ENCODE measurements at places on chromosomes 6 and 20.

- no peak for DNase-seq
Observed at GRCh38 chr6:140494321-140495108, 1120.1 kb upstream of the CITED2 start.

DNA sequence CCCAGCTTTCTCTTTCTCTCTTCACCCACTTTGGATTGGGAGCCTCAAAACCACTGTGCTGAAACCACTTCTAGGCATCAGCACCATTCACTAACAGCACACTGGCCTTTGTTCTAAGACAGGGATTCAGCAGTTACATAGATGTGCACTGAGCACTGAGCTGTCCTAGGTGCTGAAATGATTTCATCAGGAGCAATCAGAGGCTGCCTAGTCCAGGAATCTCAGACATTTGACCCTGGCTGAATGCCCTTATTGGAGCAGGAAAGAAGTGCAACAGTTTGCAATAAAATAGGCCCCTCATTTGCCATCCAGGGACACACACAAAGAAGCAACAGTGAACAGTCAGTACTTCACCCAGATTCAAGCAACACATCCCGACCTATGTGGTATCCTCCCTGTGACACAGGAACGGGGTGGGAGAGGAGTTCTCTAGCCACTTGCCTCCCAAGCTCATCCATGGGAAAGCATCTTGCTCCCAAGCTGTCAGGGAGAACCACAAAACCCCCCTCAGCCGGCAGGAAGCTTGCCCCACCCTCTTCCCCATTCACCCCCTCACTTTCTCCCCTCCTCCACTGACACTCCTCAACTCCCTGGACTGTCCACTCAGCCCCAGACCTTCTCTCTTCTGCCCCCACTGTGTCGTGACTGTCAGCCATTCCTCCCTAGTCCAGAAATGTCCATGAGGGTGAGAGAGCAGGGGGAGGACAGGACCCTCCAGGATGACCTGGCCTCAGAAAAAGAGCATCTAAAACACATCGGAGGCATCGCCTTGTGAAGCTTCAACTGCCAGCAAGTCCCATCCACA, 304.4 kb downstream of the PREX1 start:
- peak; percentile 63 for DNase-seq

GRCh38 chr6:2542101-2542857, 208.4 kb downstream of the MYLK4 start:
- no peak for DNase-seq

DNA sequence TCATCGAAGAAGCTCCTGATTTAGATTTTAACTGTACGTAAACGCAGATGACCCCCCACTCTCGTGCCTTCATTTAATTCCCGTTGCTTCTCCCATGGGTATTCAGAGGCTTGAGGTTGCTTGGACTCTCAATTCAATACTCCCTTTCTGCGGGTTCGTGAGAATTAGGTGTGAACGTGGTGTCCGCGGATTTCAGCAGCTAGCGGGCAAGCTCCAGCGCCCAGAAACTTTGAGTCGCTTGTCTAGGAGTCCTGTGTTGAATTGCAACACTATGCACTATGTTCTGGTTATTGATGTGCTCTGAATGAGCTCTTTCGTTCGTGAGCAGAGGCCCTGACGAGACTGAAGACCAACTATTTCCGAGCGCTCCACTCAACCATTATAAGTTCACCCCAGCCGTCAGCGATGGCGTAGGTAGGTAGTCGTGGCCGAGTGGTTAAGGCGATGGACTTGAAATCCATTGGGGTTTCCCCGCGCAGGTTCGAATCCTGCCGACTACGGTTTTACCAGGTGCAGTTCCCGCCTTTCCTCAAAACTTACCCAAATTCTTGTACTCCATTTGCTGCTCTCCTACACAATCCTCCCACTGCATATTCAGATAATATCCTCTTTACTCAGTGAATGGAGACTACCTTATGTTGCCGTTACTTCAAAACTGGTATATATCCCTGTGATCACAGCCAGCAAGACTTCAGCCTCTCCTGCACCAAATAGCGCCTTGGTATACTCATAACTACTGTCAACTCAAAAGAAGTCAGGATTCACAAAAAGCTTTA, 72.6 kb upstream of the ZNF184 start:
- no peak for DNase-seq

GRCh38 chr6:15897063-15897876, 231.6 kb upstream of the MYLIP start:
- DNase-seq = peak; percentile 37

- no peak for DNase-seq
Observed at GRCh38 chr6:1611322-1611571, 1.5 kb downstream of the FOXC1 start.

- no peak for DNase-seq
Observed at GRCh38 chr6:3776881-3777507, 25.5 kb upstream of the PXDC1 start.
